NCI-H187 treated with DMSO at 0.1 percent for 48 hours (cell line): ENCODE measurements at places on chromosomes 1 and 21.

- DNase-seq: no peak
Measured at GRCh38 chr1:56509713-56510641, 69.4 kb downstream of the PLPP3 start.

GRCh38 chr1:27652111-27652864, 17.3 kb upstream of the FGR start:
- no peak for DNase-seq

DNA sequence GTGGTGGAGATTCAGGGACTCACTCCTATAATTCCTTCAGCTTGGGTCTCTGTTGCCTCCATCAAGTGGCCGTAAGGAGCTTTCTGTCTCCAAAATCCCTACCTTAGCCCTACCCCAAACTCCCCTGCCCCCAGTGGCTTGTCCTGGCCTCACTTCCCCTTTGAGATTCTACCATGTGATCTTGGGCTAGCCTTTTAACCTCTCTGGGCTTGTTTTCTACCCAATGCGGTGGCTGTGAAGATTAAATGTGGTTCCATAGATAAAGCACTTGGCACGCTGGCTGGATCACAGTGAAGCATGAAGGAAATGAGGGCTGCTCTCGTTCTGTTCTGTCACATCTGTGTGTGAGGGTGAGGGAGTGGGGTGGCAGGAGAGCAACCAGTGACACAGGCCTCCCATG, 43.6 kb downstream of the FAAH start:
- no peak for DNase-seq

- DNase-seq: no peak
Measured at GRCh38 chr1:16173447-16174260, 17.8 kb upstream of the EPHA2 start.

DNA sequence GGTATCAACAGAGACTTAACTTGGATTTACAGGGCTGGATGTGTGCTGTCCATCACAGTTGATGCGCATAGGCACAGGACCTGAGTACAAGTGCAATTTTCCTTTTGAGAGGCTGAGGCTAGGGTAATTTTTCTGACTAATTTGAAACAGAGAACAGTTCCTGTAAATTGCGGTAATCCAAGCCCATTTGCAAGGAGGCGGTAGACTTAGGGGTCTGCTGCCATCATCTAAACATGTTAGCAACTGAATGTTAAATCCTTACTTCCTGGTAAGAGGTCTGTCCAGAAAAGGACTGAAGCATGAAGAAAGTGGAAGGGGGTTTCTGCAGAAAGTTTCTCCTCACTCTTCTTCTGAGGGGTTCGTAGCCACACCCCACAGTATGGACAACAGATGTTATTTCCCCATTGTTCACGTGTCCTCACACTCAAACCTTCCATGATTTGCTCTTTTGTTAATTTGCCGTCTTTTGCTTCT, 23.7 kb upstream of the C1orf198 start:
- DNase-seq: no peak

DNA sequence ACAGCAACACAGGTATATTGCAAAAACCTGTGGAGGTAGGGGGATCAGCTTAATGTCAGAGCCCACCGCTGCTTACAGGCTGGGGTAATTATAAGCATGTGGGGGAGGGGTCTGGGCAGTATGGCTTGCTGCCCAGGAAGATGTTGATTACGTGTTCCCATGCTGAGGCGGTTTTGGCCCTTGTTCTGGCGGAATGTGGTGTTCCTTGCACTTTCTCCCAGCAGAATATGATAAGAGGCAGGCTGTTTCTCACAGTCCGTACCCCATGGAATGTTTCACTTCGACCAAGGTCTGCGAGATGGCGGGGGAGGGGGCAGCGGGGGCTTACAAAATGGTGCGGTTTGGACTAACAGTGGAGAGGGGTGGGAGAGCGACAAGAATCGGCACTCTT, 9.8 kb upstream of the HPCAL4 start:
- DNase-seq: no peak

DNA sequence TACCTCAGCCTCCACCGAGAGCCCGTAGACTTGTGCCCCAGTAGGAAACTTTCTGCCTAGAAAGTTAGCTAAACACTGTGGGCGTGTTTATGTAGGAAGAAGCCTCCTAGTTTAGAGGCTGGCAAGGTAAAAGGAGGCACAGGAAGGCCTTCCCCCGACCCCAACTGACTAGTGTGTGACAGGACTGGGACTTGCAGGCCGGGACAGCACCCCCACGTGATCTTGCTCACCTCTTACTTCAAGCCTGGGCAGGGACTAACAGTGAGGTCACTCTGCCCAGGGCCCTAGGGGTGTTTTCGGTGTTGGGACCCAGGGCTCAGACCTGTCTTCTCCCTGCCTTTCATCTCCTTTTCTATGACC, 392 bp upstream of the TAGLN2 start:
- DNase-seq: no peak

DNA sequence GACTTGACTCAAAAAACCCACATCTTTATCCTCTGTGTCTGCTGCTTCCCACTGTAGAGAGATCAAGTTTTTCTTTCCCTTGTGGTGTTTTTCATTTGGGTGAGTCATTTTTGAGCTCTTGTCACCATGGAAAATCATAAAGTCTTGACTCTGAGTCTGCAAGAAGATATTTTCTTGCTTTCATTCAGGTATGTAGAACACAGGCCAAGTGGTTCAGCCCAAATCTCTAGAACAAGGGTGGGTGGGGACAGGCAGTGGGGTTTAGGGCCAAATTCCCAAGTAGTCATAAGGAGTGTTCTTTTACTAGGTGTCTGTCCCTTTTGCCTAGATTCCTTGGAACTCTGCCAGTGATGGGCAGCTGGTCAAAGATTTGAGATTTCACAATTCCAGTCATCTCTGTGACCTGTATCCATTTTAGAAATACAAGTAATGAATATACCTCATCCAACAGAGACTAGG, 21.5 kb upstream of the ARHGAP29 start:
- DNase-seq: no peak

DNA sequence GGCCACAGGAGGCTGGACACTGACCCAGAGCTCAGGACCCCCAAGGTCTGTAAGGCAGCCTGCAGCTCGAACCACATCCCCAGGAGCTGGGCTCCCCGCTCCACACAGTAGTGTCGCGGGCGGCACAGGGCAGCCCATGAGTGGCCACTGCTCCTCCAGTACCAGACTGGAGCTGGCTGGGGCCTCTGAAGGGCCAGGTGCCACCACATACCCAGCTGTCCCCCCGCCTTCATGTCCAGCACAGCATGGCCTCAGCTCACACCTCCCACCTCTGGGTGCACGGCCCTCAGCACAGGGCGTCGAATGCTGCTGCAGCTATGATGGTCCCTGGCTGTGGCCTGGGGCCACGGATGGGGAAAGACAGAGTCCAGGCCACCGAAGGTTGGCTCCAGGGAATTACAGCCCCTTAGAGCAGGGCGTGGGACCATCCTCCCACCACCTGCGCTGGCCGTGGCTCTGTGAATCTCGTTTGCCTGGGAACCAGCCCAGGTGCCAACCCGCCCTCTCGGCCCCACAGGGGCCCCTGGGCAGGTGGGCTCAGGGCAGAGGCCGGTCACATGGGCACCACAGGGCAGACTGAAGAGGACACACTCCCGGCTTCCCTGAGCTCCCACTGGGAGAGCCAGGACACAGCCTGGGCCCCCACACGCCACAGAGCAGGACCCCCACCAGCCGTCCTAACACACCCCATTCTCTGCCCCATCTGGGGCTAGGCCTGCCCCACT, 2.1 kb upstream of the TNFRSF4 start:
- no peak for DNase-seq

GRCh38 chr1:201791779-201792173, 37.2 kb upstream of the IPO9 start:
- no peak for DNase-seq

- no peak for DNase-seq
Measured at GRCh38 chr1:169364948-169365347, 2.6 kb downstream of the NME7 start.

- no peak for DNase-seq
Measured at GRCh38 chr1:51784997-51785421, 93.5 kb downstream of the NRDC start.

DNA sequence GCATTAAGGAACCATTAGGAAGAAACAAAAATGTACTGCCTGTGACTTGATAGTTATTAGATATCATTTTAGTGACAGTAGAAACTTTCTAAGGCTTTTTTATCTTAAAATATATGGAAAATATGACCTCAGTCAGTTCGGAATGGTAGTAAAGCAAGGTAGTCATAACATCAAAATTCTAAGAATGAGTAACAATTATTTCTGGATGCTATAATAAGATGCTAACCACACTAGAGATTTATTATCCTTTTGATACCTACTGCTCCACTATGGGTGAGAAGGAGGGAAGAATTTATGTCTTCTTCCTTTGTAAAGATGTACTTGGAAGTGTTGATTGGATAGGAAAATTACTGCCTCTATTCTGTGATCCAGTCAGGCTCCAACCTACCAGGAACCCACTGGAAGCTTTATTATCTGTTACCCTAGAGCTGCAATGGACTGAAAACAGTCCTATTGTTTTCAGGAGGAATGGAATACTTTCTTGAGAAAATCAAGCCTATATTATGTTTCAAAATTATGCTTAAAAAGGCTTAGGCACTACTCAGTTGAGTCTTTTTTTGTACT, 8.8 kb downstream of the FMN2 start:
- no peak for DNase-seq

DNA sequence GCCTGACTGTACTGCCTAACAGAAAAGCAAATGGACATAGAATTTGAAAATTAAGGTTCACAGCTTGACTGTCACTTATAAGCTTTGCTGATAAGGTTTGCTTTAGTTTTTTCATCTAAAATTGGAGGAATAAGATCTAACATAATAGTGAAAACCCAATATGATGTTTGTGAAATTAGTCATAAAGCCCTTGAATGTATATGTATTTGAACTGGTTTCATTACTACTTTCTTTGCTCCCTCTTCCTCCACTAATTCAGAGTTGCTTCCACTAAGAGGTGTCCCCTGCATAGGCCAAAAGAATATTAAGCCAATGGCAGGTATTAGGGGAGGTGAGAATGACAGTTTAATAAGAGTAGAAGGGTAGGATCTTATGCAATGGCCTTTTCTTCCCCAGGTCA, 10.5 kb downstream of the PRPF38A start:
- no peak for DNase-seq

GRCh38 chr1:45762291-45762690, 11.8 kb upstream of the IPP start:
- no peak for DNase-seq

GRCh38 chr1:28437924-28438699, 67.7 kb upstream of the RCC1 start:
- no peak for DNase-seq

- no peak for DNase-seq
Measured at GRCh38 chr21:42182713-42183371, 36.1 kb upstream of the ABCG1 start.

- no peak for DNase-seq
Measured at GRCh38 chr1:116754198-116754977, at the start of gene CD2. CD2 (plus strand) TSS chr1:116754430; CDS start chr1:116754493, 63 bp downstream.

DNA sequence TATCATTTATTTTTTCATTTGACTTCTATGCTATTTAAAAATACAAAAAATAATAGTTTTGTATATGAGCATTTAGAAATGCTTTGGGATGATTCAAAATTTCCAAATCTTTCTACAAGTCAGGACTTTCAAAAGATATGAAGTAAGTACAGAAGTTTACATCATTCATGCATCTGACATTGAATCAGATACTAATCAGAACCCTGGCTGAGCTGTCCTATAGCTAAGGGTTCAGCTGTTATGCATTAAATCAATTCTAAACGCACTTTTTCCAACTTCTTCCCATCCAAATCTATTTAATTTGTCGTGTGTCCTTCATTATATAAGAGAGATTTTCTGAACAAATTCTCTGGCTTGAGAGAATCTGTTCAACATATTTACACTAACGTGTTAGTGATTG, 779.4 kb downstream of the LTN1 start:
- DNase-seq: no peak

- DNase-seq: no peak
Measured at GRCh38 chr1:147771226-147772125, 11.1 kb upstream of the GJA5 start.

DNA sequence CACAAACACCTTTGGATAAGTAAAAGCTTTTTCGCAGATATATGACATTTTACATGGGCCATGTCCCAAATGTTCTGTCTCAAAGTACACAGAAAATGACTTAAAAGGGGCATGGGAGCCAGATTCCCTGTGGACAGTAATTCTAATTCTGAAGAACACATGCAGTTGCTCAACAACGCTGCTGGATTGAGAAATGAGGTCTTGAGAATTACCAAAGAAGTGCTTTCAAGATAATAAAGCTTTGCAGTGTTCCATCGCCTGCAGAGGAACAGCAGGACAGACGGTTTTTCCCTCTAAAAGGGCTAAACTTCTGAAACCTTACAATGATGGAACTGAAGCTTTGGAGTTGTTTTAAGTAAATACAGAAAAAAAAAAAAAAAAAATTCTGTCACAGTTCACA, 55.3 kb upstream of the HSPA13 start:
- DNase-seq: no peak

DNA sequence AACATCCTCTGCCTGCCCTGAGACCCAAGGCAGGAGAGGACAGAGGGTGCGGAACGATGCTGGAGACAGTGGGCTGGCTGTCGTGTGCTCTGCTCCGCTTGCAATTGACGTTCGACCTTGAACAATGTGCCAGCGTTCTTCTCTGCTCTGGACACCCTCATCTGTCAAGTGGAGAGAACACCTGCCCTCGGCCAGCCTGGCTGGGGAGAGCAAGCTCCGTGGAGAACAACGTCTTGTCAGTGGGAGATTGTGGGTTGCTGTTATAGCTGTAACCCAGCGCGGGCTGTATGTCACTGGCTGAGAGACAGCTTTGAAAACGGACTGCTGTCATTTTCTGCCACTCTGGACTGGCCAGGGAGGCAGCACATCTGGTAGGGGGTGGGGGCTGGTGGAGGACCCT, 14.7 kb downstream of the KIAA1614 start:
- DNase-seq: peak; percentile 40

- DNase-seq: peak; percentile 11
Measured at GRCh38 chr1:165508291-165508690, 35.5 kb upstream of the LRRC52 start.

GRCh38 chr21:31450980-31451379, 106.9 kb upstream of the TIAM1 start:
- no peak for DNase-seq

DNA sequence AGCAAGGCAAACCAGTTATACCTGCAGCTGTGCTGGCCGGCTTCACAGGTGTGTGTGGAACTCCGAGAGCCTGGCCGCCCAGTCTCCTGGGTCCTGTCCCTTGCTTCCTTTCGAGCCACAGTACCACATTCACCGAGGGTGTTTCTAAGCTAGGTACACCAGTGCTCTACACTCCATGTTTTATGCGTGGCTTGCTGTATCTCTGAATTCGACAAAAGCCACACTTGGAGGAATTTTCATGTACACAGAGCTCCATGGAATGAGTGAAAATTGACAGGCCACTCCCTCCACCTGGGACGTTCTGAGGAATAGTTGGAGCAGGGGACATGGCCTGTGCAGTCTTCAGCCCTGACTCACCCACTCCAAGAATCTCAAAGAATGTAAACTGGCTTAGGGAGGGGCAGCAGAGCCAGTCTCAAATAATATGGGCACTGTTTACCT, 14.0 kb downstream of the ETS2 start:
- no peak for DNase-seq

- no peak for DNase-seq
Measured at GRCh38 chr1:212260557-212261355, 24.5 kb upstream of the PPP2R5A start.
